ENCODE measurements at places on chromosomes 5 and 9.
A peak's percentile ranks its signal among the peaks of the same experiment; 100 is the strongest.

- DNase-seq, result peak; percentile 49
These were observed 122.8 kb upstream of the MAP3K1 start for GRCh38 chr5:56692359-56693219.

GRCh38 chr9:110638381-110638954 is 30.1 kb upstream of the MUSK start:
- DNase-seq, result no peak

DNA sequence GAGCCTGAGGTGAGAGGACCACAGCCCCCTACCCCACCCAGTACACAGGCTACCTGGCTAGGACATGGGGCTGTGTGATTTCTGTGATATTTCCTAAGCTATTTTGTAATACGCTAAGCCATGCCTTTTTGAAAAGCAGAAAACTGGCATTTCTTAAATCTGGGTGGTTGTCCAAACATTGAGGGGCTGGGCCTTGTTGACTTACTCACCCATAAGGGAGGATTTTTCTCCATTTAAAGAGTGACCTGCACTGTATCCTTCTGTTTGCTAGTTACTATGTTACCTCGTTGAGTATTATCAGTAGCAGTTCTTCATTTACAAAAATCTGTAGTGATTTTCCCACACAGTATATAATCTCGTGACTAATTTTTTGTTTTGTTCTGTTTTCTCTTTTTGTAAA is 117.5 kb upstream of the OTULINL start:
- DNase-seq, result no peak

DNA sequence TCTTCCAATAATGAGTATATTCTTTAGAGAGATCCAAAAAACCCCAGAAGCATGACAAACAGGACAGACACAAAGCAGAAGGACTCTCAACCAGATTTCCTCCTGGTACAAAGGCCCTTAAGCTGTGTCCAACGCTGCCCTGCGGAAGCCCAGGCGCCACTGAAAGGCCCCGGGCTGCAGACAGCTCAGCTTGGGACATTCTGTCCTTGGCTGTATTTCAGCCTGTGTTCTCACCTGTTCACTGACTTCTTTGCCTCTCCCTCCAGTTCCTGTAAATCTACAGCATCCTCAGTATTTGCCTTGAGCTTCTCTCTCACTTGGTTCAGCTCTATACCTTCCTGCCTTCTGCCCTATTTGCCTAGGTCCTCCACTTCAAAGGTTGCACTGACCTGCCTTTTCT is 96.5 kb downstream of the SH3TC2 start:
- DNase-seq, result no peak

DNA sequence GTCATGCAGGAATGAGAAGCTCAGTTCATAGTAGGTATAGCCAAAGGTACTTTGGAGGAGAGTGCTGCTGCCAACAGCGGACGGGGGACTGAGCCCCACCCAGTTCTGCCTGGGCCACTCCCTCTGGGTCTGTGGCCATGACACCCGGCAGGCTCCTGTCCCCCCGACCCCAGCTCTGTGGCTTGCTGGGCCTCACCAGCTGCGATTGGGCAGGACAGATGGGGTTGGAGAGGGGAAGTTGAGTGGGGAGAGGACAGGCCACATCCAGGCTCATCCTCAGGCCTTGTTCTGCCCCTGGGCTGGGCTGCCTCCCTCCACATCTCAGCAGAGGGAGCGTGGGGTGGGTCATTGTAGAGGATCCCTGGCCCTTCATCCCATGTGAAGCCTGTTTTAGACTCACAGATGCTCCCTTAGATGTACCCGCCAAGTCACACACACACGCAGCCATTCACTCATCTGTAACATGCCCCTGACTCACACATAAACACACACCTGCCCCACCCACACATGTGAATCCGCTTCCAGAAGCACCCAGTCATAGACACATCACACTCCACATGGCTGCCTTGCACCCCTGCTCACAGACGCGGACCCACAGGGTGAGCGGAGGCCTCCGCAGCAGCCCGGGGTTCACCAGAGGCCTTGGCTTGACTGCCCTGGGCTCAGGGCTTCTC is 48.8 kb downstream of the NTNG2 start:
- no peak for DNase-seq

- peak; percentile 69 for DNase-seq
These were observed 4.0 kb upstream of the PCDHGA1 start for GRCh38 chr5:141326088-141326854.

DNA sequence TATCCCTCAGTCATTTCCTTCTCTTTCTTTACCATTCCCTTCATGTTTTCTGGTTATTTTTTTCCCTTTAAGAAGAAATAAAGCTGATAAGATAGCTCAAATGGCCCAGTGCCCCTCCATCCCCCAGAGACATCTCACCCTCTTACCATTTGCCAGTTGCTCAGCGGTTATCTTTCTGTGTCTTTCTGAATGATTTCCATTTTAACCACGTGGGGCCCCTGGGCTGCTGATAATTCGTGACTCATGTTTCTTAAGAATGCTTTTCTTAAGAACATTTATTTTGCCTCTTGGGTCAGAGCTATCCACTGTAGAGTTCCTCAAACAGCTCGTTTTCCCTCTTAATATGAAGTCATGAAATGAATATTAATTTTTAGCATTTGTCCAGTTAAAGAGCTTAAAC is 147.8 kb downstream of the MAST4 start:
- no peak for DNase-seq

- no peak for DNase-seq
These were observed 104.0 kb upstream of the CDKN2B start for GRCh38 chr9:22112870-22113821.

DNA sequence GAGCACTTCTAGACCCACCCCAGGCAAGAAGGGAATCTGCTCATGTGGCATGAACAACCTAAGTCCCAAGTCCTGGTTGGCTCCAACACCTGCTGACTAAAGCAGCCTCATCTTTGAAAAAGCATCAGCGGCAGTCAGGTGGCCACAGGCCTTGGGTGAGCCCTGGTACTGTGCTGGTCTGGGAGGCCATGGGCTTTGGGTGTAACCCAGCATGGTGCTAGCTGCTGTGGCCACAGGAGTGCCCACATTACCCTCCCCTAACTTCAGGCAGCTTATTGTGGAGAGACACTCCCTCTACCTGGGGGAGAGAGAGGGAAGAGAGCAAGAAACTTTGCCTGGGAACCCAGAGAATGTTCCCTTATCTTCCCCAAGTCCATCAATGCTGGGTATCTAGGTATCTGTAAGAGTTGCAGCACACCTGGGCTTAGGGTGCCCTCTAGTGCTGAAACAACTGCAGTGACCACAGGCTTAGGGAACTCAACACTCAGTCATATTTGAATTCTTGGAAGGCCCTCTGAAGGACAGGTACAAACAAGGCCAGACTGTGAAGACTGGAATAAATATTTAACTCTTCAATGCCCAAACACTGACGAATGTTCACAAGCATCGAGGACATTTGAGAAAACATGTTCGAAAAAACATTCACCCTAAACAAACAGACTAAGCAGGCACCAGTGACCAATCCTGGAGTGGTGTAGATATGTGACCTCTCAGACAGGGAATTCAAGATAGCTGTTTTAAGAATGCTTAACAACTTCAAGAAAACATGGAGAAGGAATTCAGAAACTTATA is 69.9 kb upstream of the OR2K2 start:
- no peak for DNase-seq

DNA sequence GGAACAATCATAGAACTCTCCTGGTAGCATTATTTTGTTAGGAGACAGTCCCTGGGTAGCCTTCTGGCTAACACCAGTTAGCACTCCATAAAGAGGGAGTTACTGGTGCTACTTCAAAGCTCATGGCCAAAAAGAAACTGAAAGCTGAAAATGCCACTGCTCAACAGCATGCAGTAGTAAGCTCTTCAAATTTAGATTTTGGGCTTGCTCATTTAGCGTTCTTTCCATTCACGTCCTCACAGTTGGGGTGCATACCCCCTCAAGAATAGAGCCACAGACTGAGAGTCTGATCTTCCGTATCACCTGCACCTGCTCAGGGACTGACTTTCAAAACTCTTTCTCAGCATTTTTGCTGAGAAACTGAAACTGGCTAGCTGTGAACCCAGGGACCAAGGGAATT is 24.7 kb downstream of the NTRK2 start:
- no peak for DNase-seq

GRCh38 chr5:144794922-144795321 is 624.2 kb downstream of the KCTD16 start:
- no peak for DNase-seq

Data from CD4-positive, alpha-beta T cell treated with Interleukin-15 for 4 hours (primary cell).